Activated CD8-positive, alpha-beta T cell treated with anti-CD3 and anti-CD28 coated beads, Interleukin-2, amount 10 ng/mL, durations not matched to agents 7 days and 5 days (primary cell): ENCODE measurements at places on chromosomes 1 and 21. TPM values are rescaled to one million over a fixed set of nuclear protein-coding genes. Genes with fewer than 3 reads are reported as not detected.

GRCh38 chr1:52970149-52970548 is 43.1 kb downstream of the SCP2 start:
- no peak overlapping the region for H3K27ac ChIP-seq
- no peaks in the 10 kb centered on the region for H3K4me1 ChIP-seq
- no peak for DNase-seq
- H3K36me3 ChIP-seq = no peaks in the 10 kb centered on the region
- H3K4me3 ChIP-seq = no peak overlapping the region

DNA sequence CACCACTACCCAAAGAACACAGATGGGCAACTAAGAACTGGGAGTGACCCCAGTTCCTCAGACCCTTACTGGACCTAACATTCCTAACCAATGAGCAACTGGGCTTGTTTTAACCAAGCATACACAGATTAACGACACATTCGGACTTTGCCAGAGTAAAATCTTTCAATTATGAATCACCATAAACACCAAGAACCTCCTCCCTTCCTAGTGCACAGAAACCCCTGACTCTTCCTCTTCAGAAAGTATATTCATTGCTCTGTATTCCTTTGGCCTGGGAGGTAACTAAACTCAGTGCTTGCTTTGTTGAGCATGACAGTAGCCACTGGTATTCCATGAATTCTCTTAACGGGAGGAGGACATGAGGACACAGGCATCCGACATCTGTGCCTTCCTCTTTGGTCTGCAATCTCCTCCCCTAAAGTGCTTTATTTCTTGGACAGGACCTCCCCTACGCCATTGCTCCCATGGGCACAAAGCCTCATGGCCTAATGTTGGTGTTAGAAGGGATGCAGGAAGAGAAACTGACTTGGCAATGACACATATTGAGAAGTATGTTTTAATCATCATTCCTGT is 42.7 kb downstream of the SEC16B start:
- H3K27ac ChIP-seq = no peak overlapping the region
- H3K27me3 ChIP-seq = no peaks in the 10 kb centered on the region
- no peak for DNase-seq
- H3K4me3 ChIP-seq = no peak overlapping the region
- no peaks in the 10 kb centered on the region for H3K36me3 ChIP-seq

GRCh38 chr1:54874079-54874830 is 12.7 kb downstream of the DHCR24 start:
- H3K27me3 ChIP-seq = no peaks in the 10 kb centered on the region
- peaks cover 5% of the 10 kb centered on the region for H3K4me1 ChIP-seq
- no peak for DNase-seq
- H3K36me3 ChIP-seq = peaks cover 48% of the 10 kb centered on the region

- no peak overlapping the region for H3K27ac ChIP-seq
- H3K4me3 ChIP-seq = no peak overlapping the region
- no peaks in the 10 kb centered on the region for H3K27me3 ChIP-seq
- H3K4me1 ChIP-seq = no peaks in the 10 kb centered on the region
- no peak for DNase-seq
Observed at GRCh38 chr21:35367553-35367952, 318.5 kb upstream of the RUNX1 start.

DNA sequence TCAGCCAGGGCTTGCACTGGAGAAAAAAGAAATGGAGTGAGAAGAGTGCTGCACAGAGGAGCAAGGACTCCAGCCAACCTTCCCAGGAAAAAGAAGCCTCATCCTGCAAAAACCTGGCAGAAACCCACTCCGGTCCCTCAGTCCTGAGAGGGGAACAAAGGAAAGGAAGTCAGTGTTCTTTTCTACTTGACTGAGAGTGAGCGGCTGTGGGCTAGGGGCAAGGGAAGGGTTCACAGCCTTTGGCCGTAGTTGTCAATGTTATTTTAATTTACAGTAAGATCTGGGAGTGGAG is 8.9 kb upstream of the GOLT1A start:
- no peak for DNase-seq
- H3K4me3 ChIP-seq = no peak overlapping the region
- H3K36me3 ChIP-seq = no peaks in the 10 kb centered on the region
- no peak overlapping the region for H3K27ac ChIP-seq
- H3K27me3 ChIP-seq = peaks cover 2% of the 10 kb centered on the region

CCDC27 gene
- not detected for total RNA-seq

TMEM51 gene
- total RNA-seq = 0.23 TPM
